ENCODE measurements at places on chromosomes 2 and 18.
A peak's percentile ranks its signal among the peaks of the same experiment; 100 is the strongest.

DNA sequence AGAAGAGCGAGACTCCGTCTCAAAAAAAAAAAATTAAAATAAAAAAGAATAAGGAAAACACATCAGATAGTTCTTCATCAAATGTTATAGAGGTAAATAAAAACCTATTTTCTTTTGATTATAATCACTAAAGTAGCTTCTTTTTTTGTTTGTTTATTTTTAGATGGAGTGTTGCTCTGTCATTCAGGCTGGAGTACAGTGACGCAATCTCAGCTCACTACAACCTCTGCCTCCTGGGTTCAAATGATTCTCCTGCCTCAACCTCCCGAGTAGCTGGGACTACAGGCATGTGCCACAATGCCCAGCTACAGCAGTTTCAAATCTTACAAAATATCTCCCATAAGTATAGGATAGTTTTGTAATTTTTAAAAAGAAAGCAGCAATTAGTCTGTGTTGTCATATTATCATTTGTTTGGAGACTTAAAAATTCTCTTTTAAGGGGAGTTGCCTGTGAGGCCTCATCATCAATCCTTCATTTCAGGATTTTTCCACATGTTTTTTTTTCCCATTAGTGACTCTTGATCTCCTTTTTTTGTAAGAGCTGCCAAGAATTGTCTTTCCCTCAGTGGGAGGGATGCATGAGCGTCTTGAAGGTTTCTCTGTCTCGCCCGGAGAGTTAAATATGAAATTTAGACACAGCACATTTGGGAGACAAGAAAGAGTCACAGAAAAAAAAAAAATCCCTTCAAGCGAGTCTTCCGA lies 275.9 kb downstream of the CDCA7 start:
- DNase-seq = no peak

DNA sequence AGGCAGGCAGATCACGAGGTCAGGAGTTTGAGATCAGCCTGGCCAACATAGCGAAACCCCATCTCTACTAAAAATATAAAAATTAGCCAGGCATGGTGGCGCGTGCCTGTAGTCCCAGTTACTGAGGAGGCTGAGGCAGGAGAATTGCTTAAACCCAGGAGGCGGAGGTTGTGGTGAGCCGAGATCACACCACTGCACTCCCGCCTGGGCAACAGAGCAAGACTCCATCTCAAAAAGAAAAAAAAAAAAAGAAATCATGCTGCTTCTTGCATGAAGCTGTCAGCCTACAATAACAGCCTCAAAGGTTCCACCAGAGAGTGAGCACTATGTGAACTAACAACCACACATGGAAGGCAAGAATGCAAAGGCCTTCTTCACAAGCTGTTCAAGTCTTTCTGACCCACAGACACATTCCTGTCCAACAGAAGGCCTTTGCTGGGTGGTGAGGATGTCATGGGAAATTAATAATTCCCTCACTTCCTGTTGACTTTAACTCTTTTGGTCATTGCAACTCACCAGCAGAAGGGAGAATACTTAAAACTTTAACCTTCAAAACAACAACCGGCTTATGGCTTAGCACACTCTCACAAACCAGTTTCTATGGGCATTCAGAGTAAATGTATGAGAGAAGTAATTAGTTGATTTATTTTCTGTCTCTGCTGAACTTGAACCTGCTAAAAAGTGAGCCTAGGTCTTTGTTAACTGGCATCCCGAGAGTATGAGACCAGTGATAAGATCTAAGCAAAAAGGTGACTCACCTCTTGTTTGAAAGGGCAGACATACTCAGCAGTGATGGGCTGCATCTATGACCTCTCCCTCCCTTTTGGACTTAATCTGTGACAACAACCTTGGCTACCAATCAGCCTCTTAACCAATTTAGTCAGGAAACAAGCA lies 11.8 kb downstream of the PLEKHM3 start:
- peak; percentile 79 for DNase-seq

DNA sequence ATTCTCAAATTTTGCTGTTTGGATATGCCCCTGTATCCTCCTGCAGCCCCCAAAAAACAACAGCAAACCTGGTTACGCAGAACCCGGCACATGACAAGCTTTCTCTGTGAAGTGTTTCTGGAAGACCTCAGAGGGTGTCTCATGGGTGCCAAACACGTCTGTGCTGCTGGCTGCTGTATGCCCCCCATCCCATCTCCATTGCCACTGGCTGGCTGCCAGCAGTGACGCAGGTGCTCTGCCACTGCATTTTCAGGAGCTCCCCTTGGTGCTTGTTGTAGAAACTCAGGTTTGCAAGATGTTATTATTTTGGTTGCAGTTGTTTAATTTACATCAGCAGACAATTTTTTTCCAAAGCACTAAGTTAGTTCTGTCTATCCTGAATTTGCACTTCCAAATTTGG lies 166.4 kb upstream of the FANCL start:
- no peak for DNase-seq

GRCh38 chr2:21041943-21042707 lies 1.7 kb downstream of the APOB start:
- DNase-seq = no peak

DNA sequence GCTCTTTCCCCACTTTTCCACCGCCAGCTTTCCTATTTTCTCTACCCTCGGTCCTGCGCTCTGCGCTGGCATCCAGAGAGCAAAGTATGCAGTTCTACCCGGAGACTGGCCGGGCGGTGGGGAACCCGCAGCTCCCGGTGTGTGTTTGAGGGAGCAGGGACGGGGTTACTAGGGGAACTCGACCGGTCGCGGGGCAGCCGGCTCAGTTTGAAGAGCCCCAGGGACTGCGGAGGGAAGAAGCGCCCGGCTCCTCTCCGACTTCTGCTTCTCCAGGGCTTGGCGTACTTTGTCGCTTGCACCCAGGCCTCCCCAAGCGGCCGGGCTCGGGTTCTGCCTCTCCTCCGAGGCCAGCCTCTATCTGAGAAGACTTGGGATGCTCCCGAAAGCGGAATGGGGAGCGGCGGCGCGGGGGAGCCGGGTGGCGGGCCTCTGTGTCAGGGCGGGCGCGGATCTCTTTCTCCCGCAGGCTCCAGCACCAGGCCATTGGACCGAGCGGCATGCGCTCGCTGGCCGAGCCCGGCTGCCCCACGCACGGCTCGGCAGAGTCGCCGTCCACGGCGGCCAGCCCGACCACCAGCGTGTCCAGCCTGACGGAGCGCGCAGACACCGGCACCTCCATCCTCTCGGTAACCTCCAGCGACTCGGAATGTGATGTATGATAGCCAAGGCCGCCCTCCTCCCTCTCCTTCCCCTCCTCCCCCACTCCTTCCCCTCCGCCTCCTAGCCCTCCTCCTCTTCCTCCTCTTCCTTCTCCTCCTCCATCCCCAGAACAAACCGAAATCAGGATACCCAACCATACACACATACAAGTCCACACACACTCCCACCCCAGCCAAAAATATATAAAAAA lies 2.8 kb downstream of the SIX3 start:
- DNase-seq = peak; percentile 72

DNA sequence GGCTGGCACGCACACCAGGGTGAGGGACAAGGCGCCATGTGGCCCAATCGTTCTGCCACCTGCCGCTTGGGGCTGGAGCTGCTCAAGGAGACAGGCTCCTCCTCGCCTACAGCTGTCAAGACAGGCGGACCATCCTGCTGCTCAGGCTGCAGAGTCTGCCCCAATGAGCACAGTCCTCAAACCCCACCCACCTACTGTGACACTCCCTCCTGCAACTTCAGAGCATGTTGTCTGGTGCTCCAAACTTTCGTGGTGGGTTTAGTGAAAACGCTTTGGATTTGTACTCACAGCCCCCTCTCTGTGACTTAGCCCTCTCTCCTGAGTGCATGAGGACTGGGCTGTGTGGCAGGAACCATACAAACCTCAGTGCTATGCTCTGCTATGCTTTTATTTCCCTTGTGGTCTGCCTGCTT lies 23.2 kb upstream of the SLC35F6 start:
- DNase-seq = peak; percentile 74
